ENCODE measurements at places on chromosomes 3 and 15.

DNA sequence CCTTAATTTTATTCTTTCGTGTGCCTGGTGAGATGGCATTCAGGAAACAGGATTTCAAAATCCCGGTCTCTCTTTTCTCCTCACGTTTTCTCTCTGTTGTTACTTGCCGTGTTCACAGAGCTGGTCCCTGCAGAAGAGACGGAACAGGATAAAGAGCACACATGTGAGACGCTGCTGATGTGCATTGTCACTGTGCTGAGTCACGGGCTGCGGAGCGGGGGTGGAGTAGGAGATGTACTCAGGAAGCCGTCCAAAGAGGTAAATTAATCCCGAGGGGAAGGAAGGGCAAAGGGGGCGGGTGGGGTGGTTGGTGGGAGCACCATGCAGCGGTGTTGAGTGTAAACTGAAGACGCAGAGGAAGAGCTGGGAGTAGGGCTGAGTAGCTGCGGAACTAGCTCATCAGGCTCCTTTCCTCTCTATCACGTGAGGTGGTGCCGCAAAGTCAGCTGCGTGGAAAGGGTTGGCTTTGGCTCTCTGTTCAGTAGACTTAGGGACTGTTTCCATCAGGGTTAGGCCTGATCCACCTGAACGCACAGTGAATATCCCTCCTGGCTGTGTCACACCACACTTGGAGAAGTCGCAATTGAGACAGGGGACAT, 164.8 kb upstream of the BHLHE40 start:
- peak; percentile 44 for DNase-seq

DNA sequence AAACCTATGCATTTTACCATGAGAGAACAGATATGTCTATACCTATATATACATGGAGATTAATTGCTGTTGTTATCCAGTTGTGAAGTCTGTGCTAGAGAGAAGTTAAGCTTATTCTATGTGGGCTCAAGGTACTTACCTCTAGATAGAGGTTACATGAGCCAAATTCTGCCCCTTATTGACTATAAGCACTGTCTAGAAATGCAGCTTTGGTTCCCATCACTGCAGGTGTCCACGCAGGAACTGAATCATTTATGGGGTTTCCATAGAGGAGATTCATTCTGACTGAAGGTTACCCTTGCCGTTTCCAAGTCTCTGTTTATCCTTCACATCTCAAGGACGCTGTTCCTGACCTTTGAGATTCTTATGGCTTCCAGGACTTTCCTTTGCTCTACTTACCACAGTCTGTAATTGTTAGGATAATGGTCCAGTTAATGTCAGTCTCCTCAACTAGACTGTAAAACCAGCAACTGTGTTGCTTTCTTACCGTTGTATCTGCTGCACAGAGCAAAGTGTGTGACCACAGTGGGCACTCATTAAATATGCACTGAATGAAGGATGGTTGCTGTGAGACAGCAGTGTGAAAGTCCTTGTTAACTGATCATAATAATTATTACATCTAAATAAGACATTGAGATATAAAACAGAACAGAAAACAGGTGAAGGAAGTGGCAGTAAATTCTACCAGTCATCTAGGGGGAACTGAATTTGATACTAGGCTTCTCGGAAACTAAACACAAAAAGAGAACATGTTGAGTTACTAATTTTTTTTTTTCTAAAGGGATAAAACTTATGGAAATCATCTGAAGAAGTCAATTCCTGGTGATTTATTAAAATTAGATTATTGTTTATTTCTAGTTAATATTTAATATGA, 44.0 kb upstream of the BCL6 start:
- DNase-seq, result no peak

DNA sequence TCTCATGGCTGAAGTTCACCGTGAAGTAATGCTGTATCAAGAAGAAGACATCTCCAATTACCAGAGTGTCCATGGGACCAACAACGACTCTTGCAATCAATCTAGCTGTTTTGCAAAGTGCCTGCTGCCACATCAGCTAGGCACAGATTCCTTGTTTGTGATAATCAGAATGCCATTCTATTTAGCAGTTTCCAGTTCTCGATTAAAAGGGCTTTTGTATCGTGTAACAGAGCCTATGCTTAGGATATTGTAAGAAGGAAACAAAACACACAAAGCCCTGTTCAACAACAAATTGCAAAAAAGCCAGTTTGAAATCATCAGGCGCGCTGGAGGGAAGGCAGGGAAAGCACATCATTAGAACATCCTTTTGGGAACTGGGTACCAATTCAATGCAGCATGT, 26.1 kb downstream of the RASGRF1 start:
- DNase-seq, result no peak

DNA sequence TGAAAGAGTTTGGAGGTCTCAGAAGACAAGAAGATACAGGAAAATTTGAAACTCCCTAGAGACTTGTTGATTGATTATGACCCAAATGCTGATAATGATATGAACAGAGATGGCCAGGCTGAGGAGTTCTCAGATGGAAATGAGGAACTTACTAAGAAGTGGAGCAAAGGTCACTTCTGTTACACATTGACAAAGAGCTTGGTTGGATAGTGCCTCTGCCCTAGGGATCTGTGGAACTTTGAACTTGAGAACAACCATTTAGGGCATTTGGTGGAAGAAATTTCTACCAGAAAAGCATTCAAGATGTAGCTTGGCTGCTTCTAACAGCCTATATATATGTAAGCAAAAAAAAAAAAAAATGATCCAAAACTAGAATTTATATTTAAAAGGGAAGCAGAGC, 48.9 kb upstream of the NAALADL2 start:
- DNase-seq, result no peak

- DNase-seq, result no peak
Observed at GRCh38 chr15:73746261-73746660, 6.9 kb downstream of the INSYN1 start.

- no peak for DNase-seq
Observed at GRCh38 chr15:40287505-40287904, 4.6 kb upstream of the ANKRD63 start.

GRCh38 chr3:188421836-188422540, 268.0 kb downstream of the LPP start:
- no peak for DNase-seq

GRCh38 chr3:65728138-65728537, 310.6 kb downstream of the MAGI1 start:
- DNase-seq, result no peak

- DNase-seq, result no peak
Observed at GRCh38 chr15:58038426-58039078, 27.0 kb downstream of the ALDH1A2 start.

DNA sequence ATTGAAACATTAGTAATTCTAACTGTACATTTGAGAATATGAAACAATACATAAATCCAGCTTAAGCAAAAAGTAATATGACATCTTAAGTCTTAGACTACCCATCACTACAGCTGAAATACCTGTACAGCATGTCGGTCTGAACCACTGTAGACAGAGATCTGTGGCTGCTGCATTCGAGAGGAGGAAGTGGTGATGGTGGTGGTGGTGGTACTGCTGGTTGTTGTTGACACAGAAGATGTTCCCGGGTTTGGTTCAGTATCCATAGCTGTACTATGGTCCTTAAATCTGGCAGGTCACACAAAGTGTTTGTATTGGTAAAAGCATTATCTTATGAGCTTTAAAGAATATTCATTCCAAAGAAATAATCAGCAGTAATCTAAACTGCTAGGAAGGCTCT, 2.9 kb downstream of the PHC3 start:
- no peak for DNase-seq

GRCh38 chr3:130677343-130677742, 69.3 kb downstream of the PIK3R4 start:
- DNase-seq, result no peak

DNA sequence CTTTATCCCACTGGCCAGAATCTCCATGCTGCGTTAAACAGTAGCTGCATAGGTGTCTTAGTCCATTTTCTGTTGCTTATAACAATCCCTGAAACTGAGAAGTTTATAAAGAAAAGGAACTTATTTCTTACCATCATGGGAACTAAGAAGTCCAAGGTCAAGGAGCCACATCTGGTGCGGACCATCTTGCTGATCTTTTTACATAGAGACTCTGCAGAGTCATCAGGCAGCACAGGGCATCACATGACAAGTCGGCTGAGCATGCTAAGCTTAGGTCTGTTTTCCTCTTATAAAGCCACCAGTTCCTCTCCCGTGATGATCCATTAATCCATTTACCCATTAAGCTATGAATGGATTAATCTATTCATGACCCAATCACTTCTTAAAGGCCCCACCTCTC, 22.4 kb upstream of the FAM174B start:
- DNase-seq, result no peak

GRCh38 chr3:16286161-16286560, 21.1 kb downstream of the OXNAD1 start:
- DNase-seq, result no peak

DNA sequence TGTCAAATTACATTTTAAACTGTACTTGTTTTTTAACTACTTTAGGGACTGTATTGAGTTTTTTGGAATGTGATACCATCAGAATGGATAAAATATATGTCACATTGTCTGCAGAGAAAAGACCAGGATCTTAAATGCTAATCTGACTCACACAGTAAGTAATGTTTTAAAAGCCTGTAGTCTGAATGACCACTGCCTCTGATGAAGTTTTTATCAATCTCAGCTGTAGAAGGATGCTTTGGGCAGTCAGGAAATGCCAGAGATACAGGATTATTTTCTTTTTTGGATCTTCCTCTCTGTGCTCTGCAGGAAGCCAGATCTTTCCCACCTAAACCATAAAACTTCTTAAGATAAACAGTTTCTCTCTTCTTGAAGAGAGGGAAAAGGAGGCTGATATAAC, 73.1 kb upstream of the PRTG start:
- no peak for DNase-seq

DNA sequence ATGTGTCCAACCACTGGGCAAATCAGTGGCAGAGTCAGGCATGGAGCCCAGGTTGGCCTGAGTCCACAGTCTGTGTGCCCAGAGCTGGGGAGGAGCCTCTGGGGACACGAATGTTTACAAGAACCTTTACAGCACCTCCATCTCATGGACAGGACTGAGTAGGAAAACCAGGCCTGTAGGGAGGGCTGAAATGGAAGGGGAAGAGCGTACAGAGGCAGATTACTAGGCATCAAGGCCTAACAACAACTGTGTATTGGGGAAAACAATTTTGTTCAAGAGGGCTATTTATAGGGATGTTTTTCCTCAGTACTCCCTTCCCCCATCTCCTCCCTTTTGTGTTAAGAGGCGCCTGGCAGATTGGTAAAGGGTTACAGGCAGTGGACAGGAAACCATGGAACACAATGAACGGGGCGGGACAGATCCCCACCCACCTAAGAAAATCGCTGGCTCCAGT, 15.1 kb upstream of the ARHGAP31 start:
- DNase-seq, result no peak

- no peak for DNase-seq
Observed at GRCh38 chr3:130699765-130700164, 46.9 kb downstream of the PIK3R4 start.

GRCh38 chr3:161148832-161149475, 43.8 kb upstream of the B3GALNT1 start:
- DNase-seq, result no peak

DNA sequence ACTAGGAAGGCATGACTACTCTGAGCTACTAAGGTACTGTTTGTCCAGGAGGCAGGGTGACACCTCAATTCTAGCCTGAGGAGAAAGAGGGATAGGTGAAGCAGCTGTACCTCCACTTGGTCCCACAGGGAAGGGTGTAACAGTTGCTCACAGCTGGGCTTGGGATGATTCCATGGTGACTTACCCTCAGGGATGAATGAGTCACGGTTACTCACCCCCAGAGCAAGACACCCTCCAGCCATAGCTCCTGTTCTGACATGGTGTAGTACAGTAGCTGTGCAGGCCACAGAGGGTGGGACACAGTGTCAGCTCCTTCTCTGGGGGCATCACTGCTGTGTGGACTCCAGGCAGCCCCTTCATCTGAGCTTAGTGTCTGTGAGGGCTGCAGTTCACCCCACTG, 868.6 kb upstream of the SEMA6D start:
- DNase-seq, result no peak

DNA sequence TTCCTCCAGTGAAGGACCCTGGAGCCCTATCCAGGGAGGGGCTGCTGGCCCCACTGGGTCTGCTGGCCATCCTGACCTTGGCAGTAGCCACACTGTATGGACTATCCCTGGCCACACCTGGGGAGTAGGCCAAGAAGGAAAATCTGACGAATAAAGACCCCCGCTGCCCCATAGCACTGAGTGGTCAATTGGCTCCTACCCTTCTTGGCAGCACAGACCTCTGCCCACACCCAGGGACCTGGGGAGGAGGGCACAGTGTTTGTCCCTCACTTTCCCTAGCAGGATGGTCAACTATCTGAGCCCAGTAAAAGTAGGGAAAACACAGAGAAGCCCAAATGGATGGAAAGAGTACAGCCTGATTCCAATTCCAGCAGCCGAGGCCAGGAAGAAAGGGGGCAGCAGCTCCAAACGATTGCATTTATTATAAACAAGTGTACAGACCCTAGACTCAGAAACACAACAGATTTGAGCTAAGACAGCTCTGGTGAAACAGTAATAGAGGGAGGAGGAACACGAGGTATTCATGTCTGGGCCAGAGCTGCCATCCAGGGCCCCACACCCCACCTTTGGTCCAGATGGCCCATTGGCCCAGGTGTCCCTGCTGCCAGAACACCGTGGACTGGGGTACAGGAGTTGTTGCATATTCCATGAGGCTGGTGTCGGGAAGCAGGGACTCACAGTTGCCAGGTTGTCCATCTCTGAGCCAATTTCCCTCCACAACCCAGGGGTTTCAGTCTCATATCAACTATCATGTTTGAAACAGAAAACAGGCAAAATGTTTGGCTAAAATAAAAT, 21.1 kb downstream of the ATRIP start:
- DNase-seq, result no peak

DNA sequence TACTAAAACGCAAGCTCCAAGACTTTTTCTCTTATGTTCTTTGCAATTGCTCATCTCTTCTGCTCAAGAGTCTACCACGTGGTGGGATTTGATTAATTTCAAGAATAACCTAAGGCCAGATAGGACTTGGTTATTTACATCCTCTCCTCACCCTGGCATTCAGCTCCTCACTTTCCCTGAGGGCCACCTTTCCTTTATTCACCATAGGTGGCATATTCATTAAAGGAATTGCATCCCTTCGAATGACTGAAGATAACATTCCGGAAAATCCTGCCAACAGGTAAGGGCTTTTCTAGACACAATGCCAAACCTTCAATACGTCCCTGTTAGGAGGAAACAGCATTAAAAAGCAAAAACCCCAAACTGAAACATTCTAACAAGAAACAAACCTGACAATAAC, 220.0 kb upstream of the KBTBD8 start:
- DNase-seq, result no peak

- DNase-seq, result no peak
Observed at GRCh38 chr3:75985432-75985831, 200.1 kb upstream of the ZNF717 start.

- no peak for DNase-seq
Observed at GRCh38 chr3:191137708-191138107, 61.3 kb upstream of the OSTN start.

DNA sequence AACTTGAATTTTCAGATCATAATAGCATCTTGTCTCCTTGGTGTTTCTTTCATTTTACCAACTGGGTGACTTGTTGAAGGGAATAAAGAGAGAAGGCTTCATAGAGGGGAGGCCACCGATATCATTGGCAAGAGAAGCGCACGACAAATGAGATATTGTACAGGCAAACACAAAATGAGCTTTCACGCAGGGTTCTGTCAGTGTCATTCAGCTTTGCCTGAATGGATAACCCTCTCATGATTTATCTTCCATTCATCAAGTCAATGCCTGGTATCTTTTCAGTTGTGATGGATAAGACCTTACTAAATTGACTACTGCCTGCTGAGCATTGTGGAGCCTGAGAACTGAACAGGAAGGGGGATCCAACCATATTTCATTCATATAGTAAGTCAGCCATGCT, 188.6 kb upstream of the EPHA3 start:
- no peak for DNase-seq

All from psoas muscle (tissue), 8 donors.